ENCODE measurements at places on chromosomes 5 and 9.

GRCh38 chr9:123238365-123238764, 30.0 kb downstream of the STRBP start:
- DNase-seq = no peak

DNA sequence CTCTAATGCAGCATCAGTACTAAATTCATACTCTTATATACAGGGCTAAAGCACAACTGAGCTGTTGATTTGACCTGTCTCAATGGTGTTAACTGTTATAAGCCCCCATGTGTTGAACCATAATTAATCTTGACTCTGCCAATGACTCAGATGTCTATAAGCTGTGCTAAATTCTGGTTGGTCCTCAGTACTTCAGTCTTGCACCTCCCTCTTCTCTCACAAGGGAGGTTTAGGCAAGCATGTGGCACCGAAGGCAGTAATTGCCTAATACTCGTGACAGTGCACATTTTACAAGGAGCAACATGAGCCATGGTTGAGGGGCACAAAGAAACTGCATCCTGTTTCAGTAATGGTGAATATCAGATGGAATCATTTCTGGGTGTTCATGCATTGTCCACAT, 255.9 kb downstream of the TRPM3 start:
- no peak for DNase-seq

DNA sequence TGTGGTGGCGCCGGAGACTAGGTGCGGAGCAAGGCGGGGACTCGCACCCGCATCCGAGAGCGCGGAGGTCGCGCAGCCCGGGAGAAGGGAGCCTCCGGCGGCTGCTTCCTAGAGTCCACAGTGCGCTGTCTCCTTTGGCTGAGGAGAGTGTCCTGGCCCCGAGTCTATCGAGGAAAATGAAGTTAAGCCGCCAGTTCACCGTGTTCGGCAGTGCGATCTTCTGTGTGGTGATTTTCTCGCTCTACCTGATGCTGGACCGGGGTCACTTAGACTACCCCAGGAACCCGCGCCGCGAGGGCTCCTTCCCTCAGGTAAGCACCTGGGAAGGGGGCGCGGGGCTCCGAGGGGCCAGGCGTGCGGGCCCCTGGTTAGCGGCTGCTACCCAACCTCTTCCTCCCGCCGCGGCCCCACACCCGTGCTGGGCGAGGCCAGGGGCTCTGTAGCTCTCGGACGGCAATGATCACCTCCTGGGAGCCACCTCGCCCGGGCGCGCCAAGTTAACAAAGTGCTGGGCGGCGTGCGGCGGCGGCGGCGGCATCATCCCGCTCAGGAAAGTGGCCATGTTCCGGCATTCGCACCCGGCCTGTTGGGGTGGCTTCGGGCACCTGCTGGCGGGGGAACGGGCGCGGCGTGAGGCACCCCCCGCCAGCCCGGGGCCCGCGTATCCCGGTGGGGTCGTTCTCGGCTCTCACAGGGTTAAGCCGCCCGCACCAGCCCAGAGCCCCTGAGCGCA, 681 bp downstream of the MAN2A1 start:
- no peak for DNase-seq

DNA sequence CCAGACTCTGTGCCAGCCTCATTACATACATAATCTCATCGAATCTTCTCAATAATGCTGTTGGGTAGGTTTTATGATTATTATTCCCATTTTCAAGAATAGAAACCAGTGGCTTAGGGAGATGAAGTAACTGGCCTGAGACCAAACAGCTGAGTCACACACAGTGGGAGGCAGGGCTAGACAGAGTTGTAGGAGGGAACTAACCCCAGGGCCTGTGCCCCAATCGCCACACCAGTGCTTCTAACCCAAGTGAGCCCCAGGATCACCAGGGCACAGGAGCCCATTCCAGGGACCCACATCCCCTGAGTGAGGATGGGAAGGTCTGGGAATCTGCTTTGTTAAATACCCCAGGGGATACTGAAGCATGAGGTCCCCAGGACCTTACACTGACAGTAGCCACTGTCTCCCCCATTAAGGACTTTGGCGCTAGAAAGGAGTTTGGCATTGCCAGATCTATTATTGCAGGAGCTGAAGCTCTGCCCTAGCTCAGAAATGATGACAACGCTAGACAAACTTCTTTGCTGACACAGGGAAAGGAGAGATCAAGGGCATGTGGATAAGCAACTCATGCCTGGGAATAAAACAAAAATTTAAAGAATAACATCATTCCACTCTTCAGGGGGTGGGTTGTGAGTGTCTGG, 63.8 kb upstream of the PPARGC1B start:
- no peak for DNase-seq

- DNase-seq = no peak
Observed at GRCh38 chr5:59599729-59600128, 293.8 kb downstream of the PDE4D start.

DNA sequence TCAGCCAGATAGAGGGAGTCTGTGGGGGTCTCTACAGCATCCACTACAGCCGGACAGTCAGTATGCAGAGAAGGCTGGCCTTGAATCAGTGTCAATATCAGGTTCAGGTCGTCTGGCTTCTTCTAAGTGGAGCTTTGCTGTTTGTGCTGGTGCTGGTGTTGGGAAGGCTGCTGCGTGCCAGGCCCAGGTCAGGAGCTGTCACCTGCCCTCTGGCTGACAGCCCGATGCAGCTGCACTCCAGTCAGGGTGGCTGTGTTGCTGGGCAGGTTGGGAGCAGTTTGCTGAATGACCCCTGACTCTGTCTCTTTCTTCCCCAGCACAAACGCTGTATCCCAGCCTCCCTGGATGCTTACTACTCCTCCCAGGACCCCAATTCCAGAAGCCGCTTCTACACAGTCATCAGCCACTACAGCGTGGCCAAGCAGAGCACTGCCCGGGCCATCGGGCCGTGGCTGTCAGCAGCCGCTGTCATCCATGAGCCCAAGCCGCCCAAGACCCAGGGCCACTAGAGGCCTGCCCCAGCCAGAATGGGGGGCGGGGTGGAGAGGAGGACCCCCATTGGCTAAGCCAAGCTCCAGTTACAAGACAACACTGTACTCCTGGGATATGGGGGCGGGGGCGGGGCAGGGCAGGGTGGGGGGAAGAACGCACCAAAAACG, 61.6 kb downstream of the NSG2 start:
- DNase-seq = no peak

- no peak for DNase-seq
Observed at GRCh38 chr5:2917093-2917492, 165.6 kb upstream of the IRX2 start.

GRCh38 chr5:53438079-53438478, 42.4 kb upstream of the FST start:
- no peak for DNase-seq

DNA sequence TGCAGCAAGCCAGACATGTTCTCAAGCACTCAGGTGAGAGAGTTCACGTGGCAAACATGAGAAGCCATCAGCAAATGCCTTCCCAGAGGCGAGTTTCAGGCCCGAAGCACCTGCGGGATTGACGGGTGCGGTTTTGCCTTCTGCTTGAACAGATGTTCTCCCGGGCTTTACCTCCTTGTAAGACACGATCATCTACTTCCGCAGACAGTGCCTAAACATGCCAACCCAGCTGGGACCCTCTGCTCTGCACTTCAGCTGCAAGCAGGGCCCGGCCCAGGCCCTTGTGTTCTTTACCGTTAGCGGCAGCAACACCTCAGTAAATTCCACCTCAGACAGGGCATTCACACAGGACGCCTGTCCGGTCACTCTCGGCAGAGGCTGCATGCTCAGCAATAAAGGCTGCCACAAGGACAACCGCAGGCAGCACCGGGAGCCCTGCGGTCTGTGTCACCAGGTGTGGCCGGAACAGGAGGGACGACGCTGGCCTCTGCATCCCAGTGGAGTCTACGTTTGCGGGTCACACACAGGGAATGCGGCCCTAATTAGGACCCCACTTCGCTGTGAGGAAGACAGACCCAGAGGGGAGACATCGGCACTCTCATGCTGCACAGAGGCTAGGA, 139.6 kb downstream of the ROR2 start:
- no peak for DNase-seq

DNA sequence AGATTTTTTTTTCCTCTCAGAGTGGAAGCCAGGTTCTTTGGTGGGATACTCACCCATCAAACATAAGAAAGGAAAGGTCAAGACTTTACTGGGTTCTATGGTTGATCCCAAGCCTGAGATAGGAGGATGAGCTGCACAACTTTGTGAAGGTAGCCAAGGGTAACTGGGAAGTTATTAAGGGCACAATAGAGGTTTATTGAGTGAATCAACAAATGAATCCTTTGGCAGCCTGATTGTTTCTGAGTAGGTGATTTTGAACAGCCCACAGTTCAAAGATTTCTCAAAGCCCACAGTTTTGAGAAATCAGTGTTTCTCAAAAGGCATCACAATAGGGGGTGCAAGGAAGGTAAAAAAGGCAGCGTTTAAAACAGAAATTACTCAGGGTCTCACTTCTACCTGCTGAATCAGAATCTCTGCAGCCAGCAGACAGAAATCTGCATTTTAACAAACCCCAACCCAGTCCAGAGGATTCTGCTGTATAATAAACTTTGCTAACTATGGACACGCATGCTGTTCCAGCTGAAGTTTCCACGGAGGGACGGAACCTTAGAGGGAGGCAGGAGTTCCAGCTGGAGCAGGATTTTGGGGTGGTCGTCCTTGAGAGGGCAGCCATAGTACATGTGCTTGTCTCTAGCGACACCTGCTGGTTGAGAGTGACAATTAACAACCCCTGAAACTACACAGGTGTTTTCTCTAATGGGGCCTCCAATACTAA, 32.7 kb upstream of the FSD1L start:
- peak; percentile 26 for DNase-seq

DNA sequence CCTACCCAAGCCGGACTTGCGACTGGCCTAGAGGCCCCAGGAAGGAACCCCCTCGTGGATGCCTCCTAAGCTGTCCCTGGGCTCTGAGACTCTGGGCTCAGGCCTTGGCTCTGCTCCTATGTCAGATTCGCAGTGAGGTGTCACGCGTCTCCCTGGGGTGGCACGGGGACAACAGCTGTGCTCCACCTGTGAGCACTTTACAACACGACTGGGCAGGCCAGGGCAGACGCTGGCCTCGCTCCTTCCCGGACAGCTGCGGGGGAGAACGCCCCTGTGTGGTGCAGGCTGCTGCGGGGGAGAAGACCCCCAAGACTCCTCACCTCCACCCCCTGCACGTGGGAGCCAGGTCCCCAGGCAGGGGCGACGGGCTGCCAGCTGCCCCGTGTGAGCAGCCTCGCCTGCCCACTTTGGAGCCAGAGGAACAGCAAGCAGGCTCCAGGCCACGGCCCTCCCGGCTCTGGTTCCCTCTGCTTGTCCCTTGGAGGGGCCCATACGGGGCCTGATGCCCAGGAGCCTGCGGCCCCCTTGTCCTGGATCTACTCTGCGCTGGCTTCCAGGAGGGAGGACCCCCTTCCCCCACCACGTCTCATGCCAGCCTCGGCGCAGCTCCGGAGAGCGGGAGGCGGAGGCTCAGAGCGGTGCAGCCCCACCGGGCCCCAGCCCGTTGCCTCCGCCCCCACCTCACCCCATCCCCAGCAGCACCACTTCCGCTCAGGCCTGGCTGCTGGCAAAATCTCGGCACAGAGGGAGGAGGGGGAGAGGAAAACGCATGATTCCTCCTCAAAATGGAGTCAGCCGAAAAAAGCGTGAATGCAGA, 36.0 kb downstream of the SARDH start:
- no peak for DNase-seq

- DNase-seq = no peak
Observed at GRCh38 chr9:127139071-127139731, 16.8 kb upstream of the ANGPTL2 start.

GRCh38 chr5:100790170-100790665, 112.9 kb downstream of the ST8SIA4 start:
- DNase-seq = no peak

- DNase-seq = no peak
Observed at GRCh38 chr5:171543148-171543815, 123.8 kb downstream of the FGF18 start.

DNA sequence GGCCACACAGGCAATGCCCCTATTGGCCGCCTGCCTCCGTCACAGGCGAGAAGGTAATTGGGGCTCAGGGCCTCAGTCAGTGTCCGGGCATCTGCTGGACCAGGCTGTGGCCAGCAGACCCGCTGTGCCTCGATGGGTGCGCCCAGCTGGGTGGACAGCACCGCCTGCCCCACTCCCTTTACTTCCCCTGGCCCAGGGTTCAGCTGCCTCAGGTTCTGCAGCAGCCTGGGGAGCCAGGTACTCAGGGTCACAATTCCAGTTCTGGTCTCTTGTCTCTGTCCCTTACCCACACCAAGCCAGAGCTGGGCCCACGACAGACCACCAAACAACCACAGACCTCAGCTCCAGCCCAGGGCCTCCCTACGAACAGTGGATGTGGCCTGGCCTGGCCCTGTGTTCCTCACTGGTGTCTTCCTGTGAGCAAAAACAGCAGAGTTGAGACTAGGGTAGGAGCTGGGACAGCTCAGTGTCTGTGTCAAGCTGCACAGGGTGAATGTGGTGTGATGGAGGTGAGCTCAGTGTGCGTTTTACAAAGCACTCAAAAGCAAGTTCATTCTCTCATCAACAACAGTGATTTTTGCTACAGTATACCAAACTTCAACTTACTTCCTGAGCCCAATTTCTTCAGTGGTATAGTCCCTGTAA, 33.4 kb upstream of the SUSD3 start:
- DNase-seq = no peak

DNA sequence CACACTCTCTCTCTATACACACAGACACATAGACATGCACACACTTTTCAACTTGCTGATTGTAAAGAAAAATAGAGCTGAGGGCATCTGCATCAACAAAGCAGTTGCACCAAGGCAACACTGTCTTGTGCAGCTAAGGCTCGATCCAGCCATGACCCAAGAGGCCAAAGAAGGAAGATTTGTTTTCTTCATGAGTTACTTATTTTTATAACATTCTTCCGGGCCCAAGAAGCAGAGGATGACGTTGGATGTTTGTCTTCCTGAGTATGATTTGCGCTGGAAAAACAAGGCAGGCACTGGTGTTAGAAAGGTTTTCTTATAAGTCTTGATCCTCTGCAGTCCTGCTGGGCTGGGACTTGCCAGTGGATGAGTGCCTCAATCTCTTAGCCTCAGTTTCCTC, 344.1 kb downstream of the ADAMTS6 start:
- DNase-seq = no peak

DNA sequence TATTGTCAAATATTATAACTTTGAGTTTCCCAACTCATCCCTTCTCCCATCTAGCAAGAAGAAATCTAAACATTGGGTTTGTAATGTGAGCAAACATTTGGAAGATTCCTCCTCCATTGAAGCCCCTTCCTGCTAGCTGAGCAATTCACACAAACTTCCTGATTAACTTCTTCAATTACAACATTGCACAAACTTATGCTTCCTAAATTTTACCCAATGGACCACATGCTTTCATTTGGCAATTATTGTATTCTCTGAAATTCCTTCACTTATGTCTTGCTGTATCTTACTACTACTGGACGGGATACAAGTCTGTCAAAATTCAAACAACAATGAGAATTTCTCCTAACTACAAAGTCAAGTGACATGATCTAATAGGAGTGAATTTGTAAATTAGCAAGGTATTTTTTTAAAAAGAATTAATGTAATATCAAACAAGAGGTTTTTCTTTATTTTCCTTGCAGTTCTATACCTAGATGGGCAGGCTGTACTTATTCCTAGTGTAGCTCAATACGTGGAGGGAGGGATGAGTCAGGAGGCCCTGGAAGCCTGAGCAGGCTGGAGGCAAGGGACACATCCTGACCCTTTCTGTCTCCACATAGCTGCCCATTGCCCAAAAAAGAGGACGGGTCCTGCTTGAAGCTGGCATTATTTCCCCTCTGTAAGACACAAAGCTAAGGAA, 11.8 kb upstream of the IFNW1 start:
- no peak for DNase-seq
